Fibroblast of pulmonary artery (primary cell): ENCODE measurements at places on chromosomes 3 and 15.

DNA sequence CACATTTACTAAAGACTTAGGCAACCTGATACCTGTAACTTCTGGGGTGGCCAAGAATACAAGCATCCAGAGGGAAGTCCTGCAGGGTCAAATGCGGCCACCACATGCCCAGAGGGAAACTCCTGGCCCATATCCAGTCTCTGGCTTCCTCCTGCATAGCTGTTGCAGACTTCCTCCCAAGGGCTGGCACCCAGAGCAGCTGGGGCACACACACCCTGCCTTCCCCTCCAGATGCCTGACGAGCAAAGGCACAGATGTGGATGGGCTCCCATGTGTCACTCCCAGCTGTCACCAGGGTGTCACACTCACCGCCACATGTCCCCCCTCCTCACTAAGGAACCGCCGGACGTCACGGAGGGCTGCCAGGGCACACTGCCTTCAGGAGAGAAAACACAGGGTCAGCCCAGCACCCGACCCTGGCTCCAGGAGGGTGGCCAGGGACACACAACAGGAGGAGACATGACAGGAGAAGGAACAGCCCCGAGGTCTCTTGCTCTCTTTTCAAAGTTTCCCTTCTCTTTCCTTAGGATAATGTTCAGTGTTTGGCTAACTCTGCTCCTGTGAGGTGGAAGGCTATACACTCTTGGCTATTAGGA lies 13.2 kb downstream of the PFKFB4 start:
- no peak for DNase-seq

DNA sequence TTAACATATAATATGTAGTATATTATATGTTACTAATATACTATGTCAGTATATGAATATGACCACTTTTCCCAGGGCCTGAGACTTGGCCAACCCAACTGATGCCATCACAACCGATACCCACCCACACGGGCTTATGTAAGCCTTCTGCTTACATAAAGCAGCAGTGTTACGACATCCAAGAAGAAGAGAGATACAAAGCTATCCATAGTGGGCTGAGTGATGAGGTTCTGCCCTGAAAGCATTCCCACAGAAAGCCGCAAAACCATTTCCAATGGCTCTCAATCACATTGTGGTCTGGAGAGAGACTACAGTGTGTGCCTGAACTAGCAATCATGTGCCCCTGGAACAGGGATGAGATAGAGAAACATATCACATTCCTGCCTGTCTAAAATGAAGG lies 177.9 kb downstream of the PLOD2 start:
- peak; percentile 6 for DNase-seq

- DNase-seq = no peak
Observed at GRCh38 chr15:36479200-36479896, 100.1 kb upstream of the CDIN1 start.

GRCh38 chr3:143267989-143268388 lies 148.4 kb downstream of the CHST2 start:
- no peak for DNase-seq

DNA sequence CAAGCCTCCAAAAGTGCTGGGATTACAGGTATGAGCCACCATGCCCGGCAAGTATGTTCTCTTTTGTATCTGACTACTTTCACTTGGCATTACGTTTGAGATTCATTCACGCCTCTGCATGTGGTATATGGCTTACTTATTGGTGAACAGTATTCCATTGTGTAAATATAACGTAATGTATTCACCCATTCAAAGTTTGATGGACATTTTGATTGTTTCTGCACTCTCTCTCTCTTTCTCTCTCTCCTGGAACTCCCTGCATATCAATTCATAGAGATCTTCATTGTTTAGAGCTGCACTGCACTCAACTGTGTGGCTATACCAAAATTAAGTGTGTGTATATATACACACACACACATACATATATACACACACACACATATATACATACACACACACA lies 30.4 kb downstream of the SPPL2A start:
- DNase-seq = no peak

- DNase-seq = no peak
Observed at GRCh38 chr3:111885578-111885977, 26.5 kb downstream of the PHLDB2 start.

GRCh38 chr15:41939986-41940385 lies 32.4 kb downstream of the EHD4 start:
- DNase-seq = no peak

- DNase-seq = no peak
Observed at GRCh38 chr3:102810937-102811336, 376.1 kb downstream of the ZPLD1 start.

GRCh38 chr15:81887912-81888311 lies 157.9 kb downstream of the MEX3B start:
- DNase-seq = peak; percentile 48

DNA sequence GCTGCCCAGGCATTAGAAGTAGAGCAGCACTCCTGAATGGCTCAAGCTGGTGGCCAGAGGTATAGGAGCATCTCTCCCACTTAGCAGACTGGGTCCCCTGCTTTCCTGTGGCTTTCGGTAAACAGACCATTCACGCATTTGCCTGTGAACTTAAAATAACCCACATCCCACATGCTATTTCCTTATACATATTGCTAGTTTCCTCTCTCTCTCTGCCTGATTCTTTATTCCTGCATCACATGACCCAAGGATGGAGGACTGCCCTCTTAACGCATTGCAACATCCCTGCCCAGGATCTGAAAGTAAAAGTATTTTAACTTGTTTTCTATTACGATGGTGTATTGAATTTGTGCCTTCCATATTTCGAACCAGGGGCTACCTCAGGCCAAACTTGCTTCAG lies 43.4 kb upstream of the NLGN1 start:
- no peak for DNase-seq

DNA sequence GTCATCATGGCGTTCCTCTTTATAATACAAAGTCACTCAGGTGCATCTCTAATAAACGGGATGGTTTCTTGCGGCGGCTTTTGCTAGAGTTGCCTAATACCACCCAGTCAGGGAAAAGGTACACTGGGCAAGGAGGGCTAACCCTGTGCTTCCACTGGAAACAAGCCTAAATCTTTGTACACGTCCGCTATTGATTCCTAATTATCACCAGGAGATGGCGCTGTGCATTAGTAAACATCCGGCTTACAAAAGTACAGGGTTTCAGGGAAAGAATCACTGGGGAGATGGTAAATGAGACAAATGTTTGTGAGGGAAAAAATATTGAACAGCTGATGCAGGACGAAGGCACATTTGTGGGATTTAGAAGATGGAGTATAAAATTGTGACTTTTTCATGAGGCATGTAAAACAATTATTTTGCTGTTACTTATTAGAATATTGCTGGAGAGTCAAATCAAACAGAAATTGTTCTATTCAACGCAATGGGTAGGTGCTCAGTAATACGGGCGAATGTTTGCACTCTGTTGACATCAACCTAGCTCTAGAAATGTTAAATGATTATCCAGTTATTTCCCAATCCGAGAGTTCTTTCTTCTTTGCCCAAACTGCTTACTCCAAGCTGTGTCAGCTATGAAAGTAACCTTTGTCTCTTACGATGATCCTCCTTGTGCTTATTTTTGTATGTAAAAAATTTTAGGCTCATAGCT lies 50.6 kb downstream of the GMNC start:
- DNase-seq = peak; percentile 78

GRCh38 chr15:58521293-58521991 lies 89.7 kb downstream of the LIPC start:
- peak; percentile 90 for DNase-seq

DNA sequence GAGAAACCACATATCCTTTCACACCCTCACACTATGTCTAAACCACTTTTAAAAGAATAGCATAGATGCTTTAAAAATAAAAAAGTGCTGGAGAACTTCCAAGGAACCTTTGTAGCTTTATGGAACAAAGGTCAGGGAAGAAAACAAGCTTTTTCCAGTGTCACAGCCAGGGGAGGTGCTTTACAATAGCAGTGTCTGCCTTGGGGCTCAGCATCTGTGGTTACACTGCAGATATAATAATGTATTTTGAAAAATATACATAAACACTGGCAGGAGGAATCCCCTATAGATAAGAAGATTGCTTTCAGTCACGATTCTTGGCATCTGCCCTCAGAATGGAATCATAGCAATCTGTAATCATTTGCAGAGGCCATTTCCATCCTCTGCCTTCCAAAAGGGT lies 362.4 kb upstream of the LRRC3B start:
- no peak for DNase-seq
